CD14-positive monocyte (primary cell): ENCODE measurements at places on chromosomes 11 and 22. TPM values are rescaled to one million over a fixed set of nuclear protein-coding genes. Genes with fewer than 3 reads are reported as not detected.
A peak's percentile ranks its signal among the peaks of the same experiment; 100 is the strongest.

GRCh38 chr11:44708523-44709280, 18.1 kb upstream of the TSPAN18 start:
- no peaks in the 10 kb centered on the region for H3K4me1 ChIP-seq
- H3K27ac ChIP-seq: no peak overlapping the region
- H3K4me3 ChIP-seq: no peak overlapping the region
- H3K27me3 ChIP-seq: no peaks in the 10 kb centered on the region

DNA sequence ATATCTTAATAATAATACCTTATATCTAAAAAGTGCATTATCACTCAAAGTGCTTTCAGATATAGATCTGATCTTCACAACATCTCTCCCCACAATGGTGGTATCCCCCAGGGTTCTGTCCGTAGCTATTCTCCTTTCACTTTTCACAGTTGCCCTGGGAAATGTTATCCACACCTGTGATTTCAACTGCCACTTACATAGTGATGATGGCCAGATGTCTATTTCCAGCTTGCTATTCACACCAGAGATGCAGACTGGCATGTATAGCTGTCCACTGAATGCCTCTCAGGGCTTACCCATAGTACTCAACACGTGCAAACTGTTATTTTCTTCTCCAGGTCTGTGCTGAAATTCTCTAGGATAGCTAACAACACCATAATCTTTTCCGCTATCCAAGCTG, 724.7 kb downstream of the DLG2 start:
- no peak for DNase-seq
- no peaks in the 10 kb centered on the region for H3K27me3 ChIP-seq

GRCh38 chr11:128704517-128704916, 10.6 kb downstream of the FLI1 start:
- peaks cover 13% of the 10 kb centered on the region for H3K36me3 ChIP-seq
- no peak overlapping the region for H3K4me3 ChIP-seq
- no peaks in the 10 kb centered on the region for H3K27me3 ChIP-seq
- peak overlapping the region; percentile 94 for H3K27ac ChIP-seq
- H3K4me1 ChIP-seq: peaks cover 87% of the 10 kb centered on the region

GRCh38 chr11:57482782-57483561, 22.6 kb downstream of the RTN4RL2 start:
- H3K27ac ChIP-seq: no peak overlapping the region
- peaks cover 49% of the 10 kb centered on the region for H3K4me1 ChIP-seq
- H3K4me3 ChIP-seq: peak overlapping the region; percentile 28

DNA sequence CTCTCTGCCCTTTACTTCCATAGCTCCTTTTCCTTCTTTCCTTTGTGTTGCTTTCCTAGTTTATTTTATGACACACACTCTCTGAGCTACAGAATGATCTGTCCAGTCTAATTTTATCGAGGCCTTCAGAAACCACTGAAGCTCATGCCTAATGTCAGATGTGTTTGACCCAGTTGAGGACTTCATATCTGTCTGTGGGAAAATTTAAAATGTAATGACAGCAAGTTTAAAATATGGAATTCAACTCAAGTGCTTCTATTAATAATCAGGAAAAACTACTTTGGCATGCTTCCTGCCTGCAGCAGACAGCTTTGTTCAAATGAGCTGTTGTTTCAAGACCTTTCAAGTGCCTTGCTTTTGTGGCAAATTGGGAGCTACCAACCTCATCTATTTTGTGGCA, 261.8 kb upstream of the MTNR1B start:
- no peaks in the 10 kb centered on the region for H3K36me3 ChIP-seq
- no peaks in the 10 kb centered on the region for H3K4me1 ChIP-seq
- H3K4me3 ChIP-seq: no peak overlapping the region

DNA sequence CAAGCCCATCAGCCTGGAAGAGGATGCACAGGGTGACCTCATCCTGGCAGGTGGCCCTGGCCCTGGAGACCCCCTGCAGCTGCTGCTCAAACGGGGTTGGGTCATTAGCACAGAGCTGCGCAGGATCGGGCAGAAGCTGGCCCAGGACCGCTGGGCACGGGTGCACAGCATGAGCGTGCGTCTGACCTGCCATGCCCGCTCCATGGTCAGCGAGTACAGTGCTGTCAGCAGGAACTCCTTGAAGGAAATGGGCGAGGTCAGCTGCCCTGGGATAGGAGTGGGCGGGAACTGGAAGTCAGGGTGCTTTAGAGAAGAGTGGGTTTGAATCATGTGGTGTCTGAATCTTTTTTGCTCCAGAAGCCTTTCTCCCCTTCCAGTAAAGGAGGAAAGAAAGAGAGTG, 61.1 kb downstream of the INSC start:
- H3K27me3 ChIP-seq: no peaks in the 10 kb centered on the region
- H3K36me3 ChIP-seq: no peaks in the 10 kb centered on the region
- H3K4me1 ChIP-seq: no peaks in the 10 kb centered on the region
- no peak for DNase-seq
- H3K27ac ChIP-seq: no peak overlapping the region

DNA sequence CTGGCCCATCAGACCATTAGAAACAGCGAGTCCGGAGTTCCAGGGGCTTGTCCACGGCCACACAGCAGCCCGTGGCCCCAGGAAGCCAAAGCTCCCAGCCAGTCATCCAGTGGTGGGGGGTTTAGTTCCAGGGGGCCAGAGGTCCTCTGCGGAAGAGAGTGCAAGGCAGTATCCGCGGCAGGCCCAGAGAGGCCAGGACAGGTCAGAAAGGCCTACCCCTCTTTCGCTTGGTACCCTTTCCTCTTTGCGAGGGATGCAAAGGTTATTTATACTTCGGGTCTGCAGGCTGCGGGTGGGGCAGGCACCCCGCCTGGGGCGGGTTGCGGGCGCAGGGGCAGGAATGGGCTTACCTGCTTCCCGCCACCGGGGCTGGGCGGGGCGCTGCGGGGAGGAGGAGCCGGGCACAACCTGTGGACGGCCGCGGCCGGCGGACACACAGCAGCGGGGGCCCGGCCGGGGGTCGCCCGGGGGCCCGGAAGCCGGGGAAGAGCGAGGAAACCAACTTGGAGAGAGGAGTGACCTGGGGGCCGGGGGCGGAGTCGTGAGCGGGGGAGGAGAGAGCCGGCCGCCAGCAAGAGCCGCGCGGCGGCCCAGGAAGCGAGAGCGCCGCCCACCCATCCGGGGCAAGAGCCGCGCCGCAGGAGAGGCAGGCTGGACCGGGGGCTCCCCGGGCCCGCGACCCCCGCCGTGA, at the start of gene SH3BP1:
Gene SH3BP1 (plus strand): TSS at position 600 of the 691 bp plus-strand sequence. CDS start 119 bp downstream, outside the sequence.
- DNase-seq: no peak
- peaks cover 28% of the 10 kb centered on the region for H3K36me3 ChIP-seq
- peak within 1 kb of the TSS; percentile 90 for H3K4me3 ChIP-seq
- peak within 1 kb of the TSS; percentile 68 for H3K27ac ChIP-seq

The CD81 gene
- 3.2 TPM for polyA plus RNA-seq

The NCR3LG1 gene
- polyA plus RNA-seq: 0.05 TPM

The ARHGAP20 gene
- 0.01 and 0.04 TPM in 2 replicates for polyA plus RNA-seq

The PDGFB gene
- polyA plus RNA-seq: 0.15 and 0.22 TPM in 2 replicates

The SUSD2 gene
- polyA plus RNA-seq: not detected

The NRIP3 gene
- polyA plus RNA-seq: 1.0 TPM

The SOX6 gene
- not detected for polyA plus RNA-seq

The NAT10 gene
- polyA plus RNA-seq: 13.3 TPM

The WNT11 gene
- polyA plus RNA-seq: 0.09 TPM
